GM23338 (cell line): ENCODE measurements at places on chromosomes 11 and 22. TPM values are rescaled to one million over a fixed set of nuclear protein-coding genes. Genes with fewer than 3 reads are reported as not detected.

The SSTR3 gene
- total RNA-seq, result 0.04 and 0.66 TPM in 2 replicates

The CFL1 gene
- 981 and 1,393 TPM in 2 replicates for total RNA-seq

The GLYAT gene
- 0.10 TPM in 1 of 2 replicates, not detected in the other for total RNA-seq

- DNase-seq, result no peak
Observed at GRCh38 chr11:134181707-134182106, 42.1 kb downstream of the NCAPD3 start.

DNA sequence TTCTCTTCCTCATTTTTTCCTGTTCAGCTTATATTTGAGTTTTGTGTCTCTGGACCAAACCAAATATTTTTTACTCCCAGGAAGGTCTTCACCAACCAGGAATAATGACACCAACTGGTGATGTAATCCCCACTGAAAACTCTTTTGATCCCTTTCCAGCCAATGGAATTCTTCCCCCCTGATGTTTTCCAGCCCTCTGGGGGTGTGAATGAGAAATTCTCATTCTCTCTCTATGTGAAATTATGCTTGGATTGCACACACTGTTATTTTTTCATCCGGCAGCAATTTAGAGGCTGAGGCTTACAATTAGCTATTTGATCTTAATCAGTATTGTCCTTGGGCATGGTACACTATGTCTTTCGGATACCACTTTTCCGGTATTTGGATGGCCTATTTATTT is 39.5 kb upstream of the SLC1A2 start:
- no peak for DNase-seq
